ENCODE measurements at places on chromosomes 1 and 21.

GRCh38 chr1:29868944-29869343 is 632.6 kb downstream of the PTPRU start:
- no peak for DNase-seq

GRCh38 chr1:160628799-160629263 is 18.0 kb downstream of the SLAMF1 start:
- no peak for DNase-seq

GRCh38 chr1:16155537-16156410 is at the start of gene EPHA2:
EPHA2 (minus strand) TSS chr1:16156069; CDS start chr1:16155932, 137 bp downstream.
- no peak for DNase-seq

DNA sequence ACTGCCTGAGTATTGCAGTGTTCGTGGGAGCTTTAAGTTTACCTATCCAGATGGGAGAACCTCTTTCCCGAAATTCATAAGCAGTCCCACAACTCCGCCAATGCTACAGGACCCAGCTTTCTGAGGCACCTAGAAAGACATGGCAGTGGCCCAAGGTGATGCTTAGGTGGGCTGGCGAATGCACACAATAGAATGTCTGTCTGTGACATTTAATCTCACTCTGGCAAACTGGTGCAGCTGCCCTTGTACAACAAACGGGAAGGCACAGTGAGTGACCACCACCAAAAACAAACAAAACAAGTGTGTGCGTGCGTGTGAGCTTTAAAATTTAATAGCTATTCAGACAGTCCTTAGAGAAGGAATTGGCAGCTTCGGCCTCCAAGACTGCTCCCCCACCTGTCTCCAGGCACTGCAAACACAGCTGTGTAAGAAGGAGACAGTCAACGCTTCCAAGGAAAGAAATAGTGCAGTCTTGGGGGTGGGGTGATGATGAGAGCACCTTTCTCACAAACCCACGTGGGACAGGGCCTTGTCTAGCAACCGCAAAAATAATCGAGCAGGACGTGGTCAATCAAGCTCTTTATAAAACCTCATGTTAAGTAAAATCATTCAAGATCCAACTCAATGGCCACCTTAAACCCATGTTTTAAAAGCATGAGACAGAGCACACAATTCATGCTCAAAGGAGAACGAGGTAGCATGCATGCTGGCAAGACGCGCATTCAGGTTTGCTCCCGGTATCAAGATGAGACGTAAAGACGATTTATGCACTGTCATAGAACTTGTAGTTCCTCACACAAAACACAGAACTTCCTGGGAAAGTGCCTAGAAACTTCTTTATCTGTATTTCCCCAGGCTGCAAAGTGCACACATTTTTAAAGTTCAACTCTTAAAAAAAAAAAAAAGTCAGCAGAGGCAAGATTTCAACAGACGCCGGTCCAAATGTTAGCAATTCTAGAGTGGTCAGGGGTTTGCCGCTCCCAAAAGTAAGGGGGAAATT is 84.1 kb downstream of the TM2D1 start:
- DNase-seq: no peak

GRCh38 chr21:45060675-45061311 is 13.6 kb upstream of the ADARB1 start:
- no peak for DNase-seq

- no peak for DNase-seq
Measured at GRCh38 chr21:32282992-32283391, 4.1 kb upstream of the MIS18A start.

- DNase-seq: peak; percentile 88
Measured at GRCh38 chr1:43858324-43858723, 75.3 kb upstream of the ARTN start.

DNA sequence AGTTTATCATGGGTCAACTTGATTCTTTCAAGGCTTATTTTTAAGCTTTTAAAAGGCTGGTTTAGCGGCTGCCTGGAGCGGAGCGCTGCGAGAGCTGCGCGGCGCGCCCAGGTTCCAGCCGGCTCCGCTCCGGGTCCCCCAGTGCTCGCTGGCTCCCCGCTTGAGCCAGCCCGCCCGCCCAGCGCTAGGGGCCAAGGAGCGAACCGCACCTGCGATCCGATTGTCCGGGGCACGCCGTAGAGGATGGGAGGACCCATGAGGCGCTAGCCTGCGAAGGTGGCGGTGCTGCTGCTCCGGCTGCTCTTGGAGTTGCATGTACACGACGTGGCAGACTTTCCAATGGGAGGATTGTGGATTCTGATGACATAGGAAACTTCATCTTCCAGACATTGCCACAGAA is 9.9 kb upstream of the CFHR4 start:
- DNase-seq: no peak

- DNase-seq: no peak
Measured at GRCh38 chr1:17700945-17701810, 54.0 kb upstream of the ACTL8 start.

- no peak for DNase-seq
Measured at GRCh38 chr1:25720624-25721023, 79.4 kb upstream of the SELENON start.
